ENCODE measurements at places on chromosomes 12 and 14.
A peak's percentile ranks its signal among the peaks of the same experiment; 100 is the strongest.

- no peak for DNase-seq
Measured at GRCh38 chr12:100490056-100490455, 16.4 kb downstream of the NR1H4 start.

GRCh38 chr12:65970821-65971220 lies 146.5 kb downstream of the HMGA2 start:
- no peak for DNase-seq

GRCh38 chr14:47422191-47422590 lies 253.2 kb downstream of the MDGA2 start:
- DNase-seq: no peak

DNA sequence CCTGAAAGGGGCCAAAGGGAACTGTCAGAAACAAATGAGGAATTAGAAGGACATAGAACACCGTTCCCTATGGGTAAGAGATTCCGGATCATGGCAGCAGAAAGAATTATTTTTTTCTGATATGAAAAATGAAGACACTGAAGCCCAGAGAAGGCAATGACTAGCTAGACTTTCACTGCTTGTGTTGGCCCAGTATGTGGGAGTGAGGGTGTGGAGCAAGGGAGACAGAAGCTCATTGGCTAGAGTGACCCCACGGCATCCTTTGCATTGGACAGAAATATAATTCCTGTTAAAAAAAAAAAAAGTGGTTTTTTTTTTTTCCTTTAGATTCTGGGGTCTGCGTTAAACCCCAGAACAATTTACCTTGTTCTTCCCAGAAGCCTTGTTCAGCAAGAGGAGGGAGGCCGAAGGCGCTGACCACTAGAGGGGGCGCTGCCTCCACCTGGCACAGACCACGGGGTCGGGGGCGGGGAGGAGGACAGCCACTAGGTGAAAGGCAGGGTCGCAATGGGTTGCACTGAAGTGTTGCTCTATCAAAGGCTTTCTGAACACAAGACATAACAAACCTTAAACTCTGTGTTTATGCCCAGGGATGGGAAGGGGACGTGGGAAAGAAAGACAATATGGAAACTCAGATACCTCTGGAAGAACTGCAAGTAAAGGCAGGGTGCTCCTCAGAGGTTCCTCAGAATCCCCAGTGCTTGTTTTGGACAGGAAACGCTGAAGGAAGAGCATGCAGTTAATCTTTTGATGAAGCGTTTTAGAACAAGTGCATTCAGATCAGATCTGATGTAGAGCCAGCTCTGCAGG lies 156.8 kb downstream of the KCNA5 start:
- peak; percentile 1 for DNase-seq
